ENCODE measurements at places on chromosomes 6 and 20.
A peak's percentile ranks its signal among the peaks of the same experiment; 100 is the strongest.

DNA sequence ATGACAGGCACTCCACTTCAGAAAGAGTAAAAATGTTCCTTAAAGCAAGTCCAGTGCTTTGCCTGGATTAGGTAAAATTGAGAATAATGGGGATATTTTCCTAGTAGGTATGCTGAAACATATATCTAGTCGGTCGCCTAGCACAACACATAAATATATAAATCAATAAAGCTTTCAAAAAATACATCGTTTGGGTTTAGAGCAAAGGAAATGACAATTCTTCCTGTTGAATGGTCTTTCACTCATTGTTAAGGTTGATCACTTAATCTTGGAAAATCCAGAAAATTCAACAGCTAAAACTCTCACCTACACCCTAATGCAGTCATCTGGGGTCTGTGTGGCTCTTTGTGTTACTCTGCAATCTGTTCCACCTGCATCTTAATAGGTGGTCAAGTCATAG, 13.9 kb downstream of the HAO1 start:
- DNase-seq: no peak

DNA sequence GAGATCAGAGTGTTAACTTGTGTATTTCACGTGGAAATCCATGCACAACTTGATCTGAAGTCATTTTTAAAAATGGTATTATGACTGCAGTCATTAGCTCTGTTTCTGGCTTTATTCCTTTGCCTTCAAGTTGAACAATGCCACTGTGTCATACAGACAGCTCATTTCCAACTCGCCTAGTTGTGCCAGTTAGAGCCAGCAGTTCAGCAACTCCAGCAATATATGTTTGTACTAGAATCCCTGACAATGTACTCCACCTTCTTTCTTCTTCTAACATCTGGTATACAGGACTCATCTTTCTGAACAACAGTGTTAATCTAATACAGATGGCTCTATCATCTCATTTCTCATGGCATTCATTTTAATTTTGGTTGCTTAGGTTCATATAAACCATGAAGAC, 418.3 kb upstream of the POU3F2 start:
- no peak for DNase-seq

- DNase-seq: no peak
These were observed 131.6 kb downstream of the PHACTR3 start for GRCh38 chr20:59735917-59736316.

GRCh38 chr6:130788954-130789353, 38.3 kb upstream of the SMLR1 start:
- no peak for DNase-seq

DNA sequence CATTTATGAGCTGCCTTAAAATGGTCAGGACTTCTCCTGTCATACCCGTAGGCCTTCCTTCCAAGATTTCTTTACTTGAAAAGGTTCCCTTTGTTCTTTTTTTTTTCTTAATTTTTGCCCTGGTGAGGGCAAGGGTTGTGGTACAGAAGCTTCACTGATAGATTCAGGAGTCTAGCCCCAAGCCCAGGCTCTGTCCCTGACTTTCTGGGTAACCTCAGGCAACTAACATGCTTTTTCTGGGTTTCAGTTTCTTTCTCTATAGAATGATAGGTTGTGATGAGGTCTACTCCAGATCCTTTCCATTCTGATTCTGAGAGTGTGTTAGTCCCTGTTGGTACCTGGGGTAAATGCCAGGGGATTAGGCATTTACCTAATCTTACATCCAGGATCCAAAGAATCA, 21.2 kb downstream of the SNPH start:
- no peak for DNase-seq

GRCh38 chr6:142695016-142695415, 250.0 kb downstream of the HIVEP2 start:
- DNase-seq: no peak

GRCh38 chr6:11161031-11161956, 49.8 kb upstream of the ERVFRD-1 start:
- DNase-seq: no peak

DNA sequence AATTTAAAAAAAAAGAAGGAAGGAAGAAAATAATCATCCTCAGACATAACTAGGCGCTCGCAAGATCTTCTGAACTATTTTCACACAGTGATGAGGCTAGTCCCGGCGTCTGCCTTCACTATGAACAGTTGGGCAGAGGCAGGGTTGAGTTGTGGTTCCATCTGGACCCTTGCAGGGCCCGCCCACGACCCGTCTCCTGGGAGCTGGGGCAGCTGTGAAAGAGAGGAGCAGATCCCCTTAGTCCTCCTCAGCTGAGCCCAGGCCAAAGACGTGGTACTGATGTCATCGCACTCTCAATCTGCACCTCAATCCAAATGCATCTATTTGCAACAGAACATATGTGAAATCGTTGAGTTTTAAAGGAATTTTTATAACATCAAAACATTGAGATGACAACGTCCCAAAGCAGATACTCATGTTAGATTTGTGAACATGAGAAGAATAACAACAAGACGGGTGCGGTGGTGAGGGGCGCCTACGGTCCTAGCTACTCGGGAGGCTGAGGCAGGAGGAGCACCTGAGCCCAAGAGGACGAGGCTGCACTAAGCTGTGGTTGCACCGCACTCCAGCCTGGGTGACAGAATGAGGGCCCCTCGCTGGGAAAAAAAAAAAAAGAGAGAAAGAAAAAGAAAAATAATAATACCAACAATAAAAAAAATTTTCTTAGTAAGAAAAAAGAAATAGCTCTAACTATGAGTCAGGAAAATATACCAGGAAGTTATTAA, 15.3 kb downstream of the TCFL5 start:
- DNase-seq: no peak

DNA sequence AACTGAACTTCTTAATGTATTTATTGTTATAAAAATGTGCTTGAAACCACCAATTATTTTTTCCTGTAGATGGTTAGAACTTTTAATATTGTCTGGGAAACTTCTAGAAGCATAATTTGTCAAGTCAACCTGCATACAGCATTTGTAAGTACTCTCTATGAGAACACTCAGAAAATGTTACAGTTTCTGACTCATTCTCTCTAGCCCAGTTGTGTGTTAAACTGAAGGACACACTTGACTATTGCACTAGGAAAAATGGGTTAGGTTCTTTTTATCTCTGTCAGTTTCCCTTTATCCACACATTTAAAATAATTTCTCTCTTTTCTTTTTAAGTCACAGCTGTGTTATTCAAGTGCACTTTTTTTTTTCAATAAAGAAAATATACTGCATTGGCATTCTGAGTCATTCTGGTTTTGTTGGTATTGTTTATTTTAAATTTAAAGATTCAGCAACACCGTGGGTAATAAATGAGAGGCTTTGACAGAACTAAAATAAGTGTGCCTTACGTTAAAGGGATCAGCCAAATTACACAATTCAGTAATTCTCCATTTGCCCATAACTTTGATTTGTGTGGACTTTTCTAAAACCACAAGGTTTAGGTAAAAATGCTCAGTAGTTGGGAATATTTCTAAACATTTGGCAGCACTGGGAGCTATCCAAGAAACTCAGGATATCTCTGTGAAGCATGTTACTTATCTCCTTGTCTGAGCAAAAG, 50.7 kb downstream of the OPN5 start:
- no peak for DNase-seq

GRCh38 chr6:49097116-49097515, 365.9 kb downstream of the MMUT start:
- no peak for DNase-seq

- DNase-seq: peak; percentile 66
These were observed 105.5 kb upstream of the MYL9 start for GRCh38 chr20:36435592-36436541.

GRCh38 chr6:24249926-24250325, 107.9 kb downstream of the DCDC2 start:
- no peak for DNase-seq

GRCh38 chr6:138371720-138372119, 6.0 kb upstream of the SMIM28 start:
- DNase-seq: no peak

- DNase-seq: no peak
These were observed 38.3 kb upstream of the PKIB start for GRCh38 chr6:122571888-122572287.

DNA sequence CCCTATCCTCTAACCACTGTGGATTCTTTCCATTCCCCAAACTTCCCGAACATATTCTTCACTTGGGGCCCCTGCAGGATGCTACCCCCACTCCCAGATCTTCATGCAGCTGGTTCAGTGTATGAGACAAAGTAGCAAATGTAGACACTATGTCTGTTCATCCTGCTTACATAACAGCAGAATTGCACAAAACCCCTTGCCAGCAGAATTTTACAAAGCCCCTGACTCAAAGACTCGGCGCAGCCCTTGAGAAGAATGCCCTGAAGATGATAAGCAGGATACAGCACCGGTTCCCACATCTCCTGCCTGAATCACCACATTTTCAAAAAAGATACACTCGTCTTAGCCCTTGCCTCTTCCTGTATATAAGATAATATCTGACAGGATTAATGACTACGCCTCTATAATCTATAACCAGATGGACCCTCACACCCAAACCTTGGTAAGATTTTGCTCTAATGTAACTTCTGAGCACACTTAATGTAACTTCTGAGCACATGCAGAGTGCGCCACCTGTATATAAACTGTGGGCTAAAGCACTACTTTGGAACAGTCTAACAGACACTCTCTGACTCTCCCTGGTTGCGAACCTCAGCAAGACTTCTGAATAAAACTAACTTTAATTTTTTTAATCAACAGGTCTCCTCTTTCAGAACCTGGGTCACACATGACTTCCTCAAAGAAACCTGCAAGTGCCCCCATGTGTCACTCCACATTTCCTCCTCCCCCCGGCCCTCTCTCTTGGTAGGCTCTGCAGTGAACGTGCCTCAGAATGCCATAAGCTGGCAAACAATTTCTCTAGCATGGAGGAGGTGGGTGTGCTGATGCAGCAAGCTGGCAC, 28.7 kb downstream of the RALGAPA2 start:
- DNase-seq: no peak

DNA sequence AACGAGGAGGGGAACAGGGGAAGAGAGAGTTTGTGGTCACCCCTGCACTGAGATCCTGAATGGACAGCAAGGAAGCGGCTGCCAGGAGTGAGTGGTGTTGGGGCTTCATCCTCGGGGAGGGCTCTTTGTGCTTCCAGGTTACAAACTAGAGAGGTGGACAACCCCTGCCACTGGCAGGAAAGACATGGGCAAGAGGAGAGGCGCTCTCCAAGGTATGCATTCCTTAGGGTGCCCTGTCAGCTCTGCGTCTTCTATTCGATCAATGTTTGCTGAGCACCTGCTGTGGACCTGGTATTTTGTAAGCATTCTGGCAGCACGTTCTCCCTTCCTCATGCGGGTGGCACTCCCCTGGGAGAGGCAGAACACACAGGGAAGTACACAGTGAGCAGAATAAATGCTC, 93.6 kb downstream of the CDH4 start:
- no peak for DNase-seq

DNA sequence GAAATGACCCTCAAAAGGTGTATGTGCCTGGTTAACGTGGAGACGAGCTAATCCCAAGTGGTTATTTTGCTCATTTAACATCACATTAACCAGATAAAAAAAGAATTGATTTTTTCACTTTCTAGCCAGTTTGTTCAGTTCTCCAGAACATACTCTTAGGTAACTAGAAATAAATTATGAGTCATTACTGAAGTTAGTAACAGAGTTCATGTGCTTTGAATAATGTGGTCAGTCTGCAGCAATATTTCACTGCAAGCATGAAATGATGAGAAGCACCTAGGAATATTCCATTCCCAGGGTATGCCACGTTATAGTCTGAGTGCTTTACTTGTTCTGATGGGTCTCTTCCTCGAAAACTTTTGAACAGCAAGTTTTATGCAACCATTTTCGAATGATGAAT, 138.3 kb upstream of the INSM1 start:
- no peak for DNase-seq

DNA sequence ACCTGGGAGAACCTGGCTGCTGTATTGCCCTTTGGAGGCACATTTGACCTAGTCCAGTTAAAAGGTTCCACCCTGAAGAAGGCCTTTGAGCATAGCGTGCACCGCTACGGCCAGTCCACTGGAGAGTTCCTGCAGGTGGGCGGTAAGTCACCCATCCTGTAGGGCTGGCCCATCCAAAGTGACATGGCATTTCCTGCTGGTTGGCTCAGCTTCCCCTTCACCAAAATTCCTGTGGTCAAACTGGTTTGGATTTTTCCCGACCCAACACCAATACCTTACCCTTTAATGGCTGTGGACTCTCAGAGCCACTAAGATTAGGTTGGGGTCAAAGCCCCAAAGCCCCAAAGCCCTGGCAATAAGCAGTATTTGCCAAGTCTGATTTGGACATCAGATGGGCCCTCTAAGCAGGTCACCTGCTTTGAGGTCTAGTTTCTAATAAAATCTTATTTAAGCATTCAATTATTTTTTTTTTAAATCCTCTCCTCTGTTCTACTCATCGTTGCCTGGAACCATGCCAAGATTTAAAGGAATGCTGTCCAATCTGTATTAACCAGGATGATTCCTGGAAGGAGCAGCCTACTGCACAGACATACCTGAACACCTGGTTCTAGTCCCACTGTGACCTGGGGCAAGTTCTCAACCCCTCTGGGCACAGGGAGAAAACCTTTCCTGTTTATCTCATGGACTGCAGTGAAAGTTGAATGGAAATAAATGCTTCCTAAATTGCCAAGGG, 40.8 kb downstream of the NT5E start:
- DNase-seq: no peak

GRCh38 chr20:31440012-31440659, at the start of gene DEFB123:
DEFB123 (plus strand) TSS chr20:31440632; CDS start chr20:31440699, 67 bp downstream.
- DNase-seq: no peak

- DNase-seq: no peak
These were observed 5.9 kb upstream of the TCP11 start for GRCh38 chr6:35147026-35147425.

DNA sequence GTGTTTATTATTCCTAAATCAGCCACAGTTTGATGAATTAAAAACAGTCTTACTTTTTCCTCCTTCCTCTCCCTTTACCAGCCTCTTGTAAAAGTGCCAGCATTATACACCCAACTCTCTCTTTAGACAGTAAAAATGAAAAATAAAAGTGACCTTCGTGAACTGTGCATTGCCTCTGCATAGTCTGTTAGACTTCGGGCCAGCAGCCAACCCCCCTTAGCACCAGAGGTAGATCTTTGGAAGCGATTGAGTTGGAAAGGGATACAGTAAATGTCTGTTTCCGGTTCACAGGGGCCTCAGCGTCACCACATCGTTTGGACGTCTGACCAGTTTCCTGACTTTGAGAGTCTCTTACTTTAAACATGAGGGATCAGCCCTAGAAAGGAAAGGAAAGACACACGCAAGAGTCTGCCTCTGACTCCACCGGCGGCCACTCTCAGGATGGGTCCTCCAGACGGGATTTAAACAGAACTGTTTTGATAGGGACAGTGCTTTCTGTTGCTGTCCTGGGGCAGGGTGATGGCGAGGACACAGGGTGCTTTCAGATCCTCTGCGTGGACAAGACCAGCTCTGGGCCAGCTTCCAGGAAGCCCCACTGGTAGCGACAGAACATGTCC, 206.6 kb upstream of the PREP start:
- no peak for DNase-seq

- DNase-seq: no peak
These were observed 246.5 kb downstream of the RIMS1 start for GRCh38 chr6:72132851-72133250.

GRCh38 chr6:135346747-135347146, 150.8 kb downstream of the AHI1 start:
- DNase-seq: no peak

Data from GM18507 (cell line).